CD4-positive, alpha-beta T cell treated with Interleukin-4 for 1 hour (primary cell): ENCODE measurements at places on chromosomes 5 and 9.

- no peak for DNase-seq
Measured at GRCh38 chr5:163633926-163634460, 128.6 kb downstream of the MAT2B start.

- no peak for DNase-seq
Measured at GRCh38 chr5:52727576-52727975, 60.1 kb upstream of the ITGA1 start.

DNA sequence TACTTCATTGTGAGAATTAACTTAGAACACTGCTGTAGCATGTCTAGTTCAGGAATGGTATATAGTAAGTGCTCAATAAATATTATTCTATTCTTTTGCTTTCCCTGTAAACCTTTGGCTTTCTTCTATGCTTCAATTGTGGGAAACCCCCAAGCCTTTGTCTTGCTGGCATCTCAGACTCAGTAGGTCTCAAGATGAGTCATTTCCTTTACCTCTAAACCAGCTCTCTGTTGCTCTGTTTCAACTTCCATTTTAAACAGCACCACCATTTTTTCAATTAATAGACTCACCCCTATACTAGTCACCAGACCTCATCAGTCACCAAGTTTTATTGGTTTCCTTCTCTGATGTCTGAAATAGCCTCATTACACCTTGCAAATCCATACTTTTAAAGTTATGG, 43.5 kb downstream of the DMAC1 start:
- peak; percentile 32 for DNase-seq

- DNase-seq: no peak
Measured at GRCh38 chr5:32543291-32543690, 42.1 kb upstream of the SUB1 start.

DNA sequence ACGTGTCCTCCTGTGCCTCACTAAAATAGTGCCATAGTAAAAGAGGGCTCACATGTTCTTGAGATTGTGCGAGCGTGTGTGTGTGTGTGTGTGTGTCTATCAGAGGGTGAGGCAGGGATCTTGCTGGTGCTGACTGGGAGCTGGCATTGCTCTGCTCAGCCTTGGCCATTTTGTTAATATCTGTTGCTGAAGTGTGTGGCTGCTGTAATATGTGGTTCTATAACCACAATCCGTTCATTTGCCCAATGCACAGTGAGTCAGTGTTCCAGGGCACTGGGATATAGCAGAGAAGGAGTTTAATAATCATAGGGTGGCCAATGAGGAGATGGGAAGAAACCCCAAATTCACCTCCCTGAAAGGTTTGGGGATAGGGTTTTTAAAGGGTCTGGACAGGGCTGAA, 61.3 kb downstream of the RASGRF2 start:
- DNase-seq: no peak

- DNase-seq: no peak
Measured at GRCh38 chr5:132095424-132095972, 21.9 kb downstream of the CSF2 start.

- peak; percentile 53 for DNase-seq
Measured at GRCh38 chr9:122122903-122123632, 30.0 kb upstream of the TTLL11 start.

- no peak for DNase-seq
Measured at GRCh38 chr5:141777711-141778110, 95.7 kb upstream of the ARAP3 start.

GRCh38 chr5:66134407-66134861, 9.7 kb upstream of the SREK1 start:
- DNase-seq: no peak

DNA sequence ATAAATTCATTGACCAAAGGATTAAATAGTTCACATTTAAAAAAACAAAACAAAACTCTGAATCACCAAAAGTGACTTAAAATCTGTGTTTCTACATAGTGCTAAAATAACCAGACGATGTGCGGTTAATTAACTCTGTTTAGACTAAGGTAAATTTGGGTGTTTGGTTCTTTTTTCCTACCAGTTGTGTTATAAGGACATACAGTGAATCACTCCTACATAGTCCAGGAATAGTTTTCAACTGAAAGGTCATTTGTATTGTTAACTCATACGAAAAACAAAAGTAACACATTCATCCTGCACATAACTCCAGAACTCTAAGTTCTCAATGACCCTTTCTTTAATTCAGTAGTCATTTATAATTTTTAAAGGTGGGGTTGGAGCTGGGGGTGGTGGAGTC, 203.7 kb downstream of the GLIS3 start:
- no peak for DNase-seq

DNA sequence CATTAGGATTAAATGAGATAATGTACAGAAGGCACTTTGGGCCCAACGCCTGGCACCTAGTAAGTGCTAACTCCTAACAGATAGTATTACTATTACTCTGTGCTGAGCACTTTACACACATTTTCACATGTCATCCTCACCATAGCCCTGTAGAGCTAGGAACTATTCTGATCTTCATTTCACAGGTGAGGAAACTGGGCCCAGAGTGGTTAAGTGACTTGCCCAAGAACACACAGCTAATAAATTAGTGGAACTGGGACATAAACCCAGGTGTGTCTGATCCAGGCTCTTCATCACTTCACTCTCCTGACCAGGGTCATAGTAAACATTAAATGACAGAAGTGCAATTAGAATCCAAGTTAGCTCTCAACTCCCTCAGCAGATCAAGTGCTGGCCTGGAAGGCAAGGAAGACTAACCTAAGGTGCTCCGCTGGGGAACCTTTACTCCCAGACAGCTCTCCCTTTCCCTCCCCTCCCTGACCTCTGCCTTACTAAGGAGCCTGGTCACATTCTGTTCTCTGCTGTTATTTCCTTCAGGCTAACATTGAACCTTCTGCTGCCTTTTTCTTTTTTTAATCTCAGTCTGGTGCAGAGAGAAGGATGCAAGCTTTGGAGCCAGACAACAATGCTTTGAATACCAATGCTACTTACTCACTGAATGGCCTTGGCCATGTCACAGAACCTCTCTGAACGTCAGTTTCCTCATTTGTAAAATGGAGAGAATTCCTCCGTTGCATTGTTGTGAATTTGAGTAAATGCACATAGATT, 4.1 kb upstream of the ADRA1B start:
- DNase-seq: no peak
